ENCODE measurements at places on chromosomes 5 and 9.

DNA sequence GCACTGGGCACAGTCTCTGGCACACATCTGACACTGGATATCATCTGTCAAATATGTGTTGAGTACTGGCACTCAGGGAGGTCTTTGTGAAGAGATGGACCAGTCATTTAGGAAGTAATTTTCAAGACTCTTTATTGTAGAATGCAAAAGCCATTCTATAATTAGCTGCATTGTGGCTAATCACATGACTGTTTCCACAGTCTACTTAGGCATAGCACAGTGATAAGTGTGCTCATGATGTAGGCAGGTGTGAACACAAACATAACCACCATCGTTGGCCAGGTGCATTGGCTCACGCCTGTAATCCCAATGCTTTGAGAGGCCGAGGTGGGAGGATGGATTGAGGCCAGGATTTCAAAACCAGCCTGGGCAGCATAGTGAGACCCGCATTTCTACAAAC lies 62.2 kb downstream of the CFAP77 start:
- no peak for DNase-seq

- no peak for DNase-seq
These were observed 93.6 kb upstream of the TSLP start for GRCh38 chr5:110977915-110978314.

DNA sequence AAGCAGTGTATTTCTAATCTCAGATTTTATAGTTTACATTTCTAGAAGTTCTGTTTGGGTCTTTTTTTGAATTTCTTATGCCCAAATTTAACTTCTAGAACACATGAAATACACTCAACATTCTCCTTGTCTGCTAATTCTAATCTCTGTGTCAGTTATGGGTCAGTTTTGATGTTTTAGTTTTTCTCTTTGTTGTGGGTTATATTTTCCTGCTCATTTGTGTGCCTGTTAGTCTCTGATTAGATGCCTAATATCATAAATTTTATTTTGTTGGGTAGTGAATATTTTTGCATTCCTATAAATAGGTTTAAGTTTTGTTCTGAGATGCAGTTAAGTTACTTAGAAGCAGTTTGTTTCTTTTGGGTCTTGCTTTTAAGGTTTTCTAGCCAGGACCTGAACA lies 12.4 kb downstream of the LCP2 start:
- DNase-seq, result no peak

GRCh38 chr9:120692901-120693699 lies 21.2 kb downstream of the MEGF9 start:
- DNase-seq, result no peak

DNA sequence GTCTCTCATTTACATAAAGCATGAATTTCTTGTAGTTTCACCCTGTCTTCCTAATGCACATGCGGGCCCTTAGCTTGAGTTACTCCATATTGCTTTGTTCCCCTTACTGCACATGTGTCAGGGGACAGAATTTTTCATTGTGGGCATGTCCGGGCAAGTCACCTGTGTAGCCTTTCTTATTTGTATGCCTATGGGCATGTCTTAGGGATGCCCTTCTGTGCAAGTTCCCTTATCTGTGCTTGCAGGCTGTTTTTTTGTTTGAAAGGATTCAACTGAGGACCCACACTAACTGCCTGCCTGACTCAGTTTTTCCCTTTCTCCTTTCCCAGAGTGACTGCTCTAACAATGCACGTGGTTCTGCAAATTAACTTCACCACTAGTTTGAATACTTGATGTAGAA lies 161.7 kb downstream of the YTHDC2 start:
- DNase-seq, result no peak

GRCh38 chr5:69011910-69012309 lies 81.9 kb upstream of the SLC30A5 start:
- DNase-seq, result no peak

DNA sequence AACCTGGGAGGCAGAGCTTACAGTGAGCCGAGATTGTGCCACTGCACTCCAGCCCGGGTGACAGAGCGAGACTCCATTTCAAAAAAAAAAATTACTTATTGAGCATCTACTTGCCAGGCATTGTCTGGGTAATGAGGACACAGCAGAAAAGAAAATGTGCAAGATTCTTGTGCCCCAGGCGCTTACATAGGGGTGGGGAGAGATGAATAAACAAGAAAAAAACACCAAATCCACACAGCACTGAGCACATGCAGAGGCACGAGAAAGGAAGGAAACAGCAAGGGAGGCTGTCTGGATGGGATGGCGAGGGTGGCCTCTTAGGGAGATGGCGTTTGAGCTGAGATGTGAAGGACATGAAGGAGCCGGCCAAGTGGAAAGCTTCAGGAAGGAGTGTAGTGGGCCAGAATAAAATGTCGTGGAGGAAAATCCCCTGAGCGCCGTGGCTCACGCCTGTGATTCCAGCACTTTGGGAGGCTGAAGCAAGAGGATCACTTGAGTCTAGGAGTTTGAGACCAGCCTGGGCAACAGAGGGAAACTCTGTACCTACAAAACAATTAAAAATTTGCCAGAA lies 13.9 kb downstream of the DYNC2I2 start:
- DNase-seq, result no peak
